Fibroblast of villous mesenchyme (primary cell): ENCODE measurements at places on chromosomes 1 and 21. TPM values are rescaled to one million over a fixed set of nuclear protein-coding genes. Genes with fewer than 3 reads are reported as not detected.

The ABCB10 gene
- total RNA-seq = 17.4 and 18.1 TPM in 2 replicates

The HMCN1 gene
- total RNA-seq = 5.2 and 14.2 TPM in 2 replicates

The RNU1-3 gene
- under 0.01 TPM in 1 of 2 replicates, not detected in the other for total RNA-seq

The GPA33 gene
- not detected in 2 replicates for total RNA-seq

The RGS16 gene
- total RNA-seq = 0.32 and 1.3 TPM in 2 replicates

The FLG2 gene
- not detected in 2 replicates for total RNA-seq

The GSTM1 gene
- total RNA-seq = 0.86 TPM in 1 of 2 replicates, not detected in the other

The PLPPR5 gene
- not detected in 2 replicates for total RNA-seq

The TNFRSF1B gene
- total RNA-seq = 8.7 and 25.9 TPM in 2 replicates

The OPTC gene
- total RNA-seq = not detected in 2 replicates

The ST6GALNAC5 gene
- total RNA-seq = 114 and 155 TPM in 2 replicates

The ZNF697 gene
- 13.2 and 14.2 TPM in 2 replicates for total RNA-seq

The KCNQ4 gene
- total RNA-seq = under 0.01 TPM in 2 replicates

The RHD gene
- total RNA-seq = not detected in 2 replicates

The BRINP3 gene
- not detected in 2 replicates for total RNA-seq

The SUSD4 gene
- total RNA-seq = under 0.01 TPM in 1 of 2 replicates, not detected in the other

The FAM177B gene
- not detected in 2 replicates for total RNA-seq

The SLC9C2 gene
- not detected in 2 replicates for total RNA-seq

The MIS18A gene
- total RNA-seq = 6.4 and 13.0 TPM in 2 replicates

The OR6K3 gene
- not detected in 2 replicates for total RNA-seq

The ACADM gene
- 27.1 and 31.5 TPM in 2 replicates for total RNA-seq

The OXCT2 gene
- total RNA-seq = 1.7 and 5.2 TPM in 2 replicates

The SYF2 gene
- 19.3 and 28.9 TPM in 2 replicates for total RNA-seq

The PKLR gene
- total RNA-seq = not detected in 2 replicates

The TRIM17 gene
- total RNA-seq = under 0.01 and 0.43 TPM in 2 replicates

The CACNA1S gene
- not detected in 2 replicates for total RNA-seq

The RNF186 gene
- not detected in 2 replicates for total RNA-seq

The IL22RA1 gene
- total RNA-seq = not detected in 2 replicates

The NBPF9 gene
- 24.5 and 25.0 TPM in 2 replicates for total RNA-seq

The CFAP45 gene
- 0.32 and 0.43 TPM in 2 replicates for total RNA-seq

The COL6A1 gene
- total RNA-seq = 538 and 819 TPM in 2 replicates

The LCE2A gene
- 0.43 TPM in 1 of 2 replicates, not detected in the other for total RNA-seq

The TMCO1 gene
- 78.3 and 121 TPM in 2 replicates for total RNA-seq

The RIMKLA gene
- under 0.01 TPM in 1 of 2 replicates, not detected in the other for total RNA-seq

The HES5 gene
- total RNA-seq = under 0.01 TPM in 1 of 2 replicates, not detected in the other

The BARHL2 gene
- not detected in 2 replicates for total RNA-seq

The GUCA2B gene
- not detected in 2 replicates for total RNA-seq

The TRIM67 gene
- total RNA-seq = not detected in 2 replicates

The MAP10 gene
- 1.9 and 2.2 TPM in 2 replicates for total RNA-seq

The AMY1A gene
- not detected in 2 replicates for total RNA-seq

The KRTAP13-2 gene
- total RNA-seq = not detected in 2 replicates

The CD1B gene
- total RNA-seq = not detected in 2 replicates

The GORAB gene
- total RNA-seq = 10.6 and 18.1 TPM in 2 replicates

The PADI2 gene
- under 0.01 and 0.43 TPM in 2 replicates for total RNA-seq

The LCA5L gene
- 0.86 and 0.97 TPM in 2 replicates for total RNA-seq

The OR2T35 gene
- not detected in 2 replicates for total RNA-seq

The CFAP141 gene
- not detected in 2 replicates for total RNA-seq

The AADACL4 gene
- 0.43 TPM in 1 of 2 replicates, not detected in the other for total RNA-seq

The CCDC181 gene
- total RNA-seq = 0.86 and 0.97 TPM in 2 replicates
